CD4-positive, alpha-beta T cell treated with Interleukin-4 for 1 hour (primary cell): ENCODE measurements at places on chromosomes 16 and 17.
A peak's percentile ranks its signal among the peaks of the same experiment; 100 is the strongest.

GRCh38 chr17:48441231-48441711 is 11.3 kb upstream of the SKAP1 start:
- DNase-seq = peak; percentile 92

DNA sequence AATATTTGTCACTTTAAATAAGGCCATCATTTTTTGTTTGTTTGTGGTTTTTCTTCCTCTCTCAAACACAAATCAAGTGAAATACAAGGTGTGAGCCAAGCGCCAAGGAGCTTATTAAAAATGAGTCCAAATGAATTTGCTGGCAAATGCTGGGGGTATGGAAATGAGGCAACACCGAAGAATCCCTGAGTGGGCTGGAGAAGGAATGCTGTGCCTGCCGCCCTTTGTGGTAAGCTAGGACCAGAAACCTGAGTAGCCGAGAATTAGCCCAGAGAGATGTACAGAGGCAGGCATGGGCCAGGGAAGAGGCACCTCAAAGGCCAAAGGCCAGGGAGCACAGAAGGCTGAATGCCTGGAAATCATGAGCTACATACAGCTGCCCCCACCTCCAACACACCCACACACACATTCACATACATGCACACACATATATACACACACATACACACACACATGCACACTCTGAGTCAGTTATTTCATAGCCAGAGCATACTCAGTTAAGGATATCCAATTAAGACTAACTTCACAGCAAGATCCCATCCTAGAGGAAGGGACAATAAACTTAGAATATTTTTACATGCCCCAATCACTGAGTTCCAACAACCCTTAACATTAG is 266.1 kb upstream of the DYNLRB2 start:
- DNase-seq = no peak

DNA sequence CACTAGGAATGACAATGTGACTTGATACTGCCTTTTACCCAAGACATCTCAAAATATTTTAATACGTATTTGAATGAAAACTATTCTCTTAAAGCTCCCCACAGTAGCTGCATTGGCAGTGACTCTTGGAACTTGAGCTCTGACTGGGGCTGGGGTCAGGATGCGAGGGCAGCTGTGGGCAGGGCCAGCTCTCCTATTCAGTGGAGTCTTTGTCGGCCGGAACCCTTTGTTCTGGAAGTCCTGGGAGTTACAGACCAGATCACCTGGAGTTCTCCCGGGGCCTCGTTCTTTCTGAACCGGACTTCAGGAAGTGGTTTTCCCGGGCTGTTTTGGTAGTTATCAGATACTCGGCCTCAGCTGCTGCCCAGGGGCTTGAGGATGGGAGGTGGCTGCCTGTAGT is 84.9 kb downstream of the NPIPB11 start:
- DNase-seq = no peak

DNA sequence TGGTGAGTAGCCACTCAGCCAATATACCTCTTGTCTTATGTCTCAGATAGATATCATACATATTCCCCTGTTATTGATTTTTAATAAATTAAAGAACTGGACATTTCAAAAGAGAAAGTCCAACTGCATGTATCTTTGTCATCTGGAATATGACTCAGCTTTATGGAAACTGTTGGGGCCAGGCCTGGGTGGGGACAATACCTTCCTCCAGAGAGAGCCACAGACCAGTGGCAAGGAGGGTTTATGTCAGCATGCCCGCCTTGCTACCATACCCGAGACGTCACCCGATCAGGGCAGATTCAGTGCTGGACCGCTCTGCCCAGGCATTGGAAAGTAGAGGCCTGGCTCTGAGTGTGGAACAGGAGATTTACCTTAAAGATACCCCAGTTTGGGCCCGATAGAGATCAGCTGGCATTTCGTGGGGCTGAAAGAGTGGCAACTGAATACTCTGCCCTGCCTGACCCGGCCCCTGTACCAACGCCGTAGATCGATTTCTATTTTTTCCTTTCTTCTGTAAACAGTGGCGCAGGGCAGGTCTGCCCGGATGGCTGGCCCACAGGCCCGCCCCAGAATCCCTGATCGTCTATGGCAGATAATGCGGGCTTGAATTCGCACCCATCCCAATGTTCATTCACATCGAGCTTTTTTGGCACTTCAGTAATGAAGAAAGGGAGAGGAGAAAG is 158.6 kb downstream of the SALL1 start:
- no peak for DNase-seq

- no peak for DNase-seq
Observed at GRCh38 chr16:29316761-29317183, 89.7 kb downstream of the NPIPB11 start.

DNA sequence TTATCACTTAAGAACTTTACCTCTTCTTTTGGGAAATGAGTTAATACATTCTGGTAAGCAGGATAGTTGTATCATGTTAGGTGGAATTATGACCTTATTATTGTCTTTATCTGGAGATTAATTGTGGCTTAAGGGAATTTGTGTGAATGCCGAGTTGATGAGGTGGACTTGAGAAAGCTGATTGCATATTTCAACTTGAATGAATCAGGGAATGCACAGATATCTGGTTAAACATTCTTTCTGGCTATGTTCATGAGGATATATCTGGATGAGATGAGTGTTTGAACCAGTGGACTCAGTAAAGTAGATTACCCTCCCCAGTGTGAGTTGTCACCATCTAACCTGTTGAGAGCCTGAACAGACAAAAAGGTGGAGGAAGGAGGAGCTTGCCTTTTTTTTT is 326.1 kb upstream of the GOT2 start:
- no peak for DNase-seq

- no peak for DNase-seq
Observed at GRCh38 chr17:45896803-45897693, 2.7 kb downstream of the MAPT start.

GRCh38 chr16:66905633-66906539 is 12.8 kb downstream of the CDH16 start:
- peak; percentile 36 for DNase-seq

DNA sequence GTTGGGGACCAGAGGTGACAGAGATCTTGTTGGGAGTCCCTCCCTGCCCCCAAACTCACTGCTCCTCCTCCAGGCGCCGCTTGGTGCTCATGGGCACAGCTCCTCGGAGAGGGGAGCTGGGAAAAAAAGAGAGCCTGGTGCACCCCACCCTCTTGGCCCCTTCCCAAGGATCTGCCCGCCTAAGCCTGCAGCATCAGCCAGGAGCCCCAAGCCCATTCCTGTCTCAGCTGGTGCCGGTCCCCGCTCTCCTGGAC is 400 bp downstream of the HCFC1R1 start:
- no peak for DNase-seq

- no peak for DNase-seq
Observed at GRCh38 chr16:86597880-86598606, 19.7 kb downstream of the FOXL1 start.

DNA sequence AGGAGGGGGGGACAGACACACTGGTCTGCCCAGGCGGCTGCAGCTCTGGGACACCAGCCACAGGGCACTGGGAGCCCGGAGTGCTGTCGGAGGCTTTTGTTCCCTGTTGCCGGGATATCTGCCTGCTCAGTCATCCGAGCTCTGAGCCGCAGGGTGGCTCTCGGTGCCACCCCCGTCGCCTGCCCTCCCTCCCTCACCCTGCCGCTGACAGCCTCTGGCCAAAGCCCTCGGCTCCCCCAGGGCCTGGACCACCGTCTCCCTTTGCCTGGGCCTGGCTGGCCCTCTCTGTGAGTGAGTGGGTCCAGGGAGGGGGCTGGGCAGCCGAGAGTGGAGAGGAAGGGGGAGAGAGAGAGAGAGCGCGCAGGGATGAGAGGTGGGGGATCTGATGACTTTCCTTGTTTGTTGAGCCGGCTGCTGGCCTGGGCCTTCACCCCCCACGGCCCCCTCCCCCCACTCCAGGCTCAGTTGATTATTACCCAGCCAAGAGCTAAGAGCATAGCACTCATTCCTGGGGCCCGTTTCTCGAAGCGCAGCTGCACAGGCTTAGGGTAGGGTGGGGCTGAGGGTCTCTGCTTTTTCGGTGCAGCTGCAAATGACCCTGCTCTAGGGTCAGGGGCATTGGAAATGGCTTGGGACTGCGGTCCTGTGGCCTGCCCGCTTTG is 2.7 kb downstream of the FOXJ1 start:
- no peak for DNase-seq

DNA sequence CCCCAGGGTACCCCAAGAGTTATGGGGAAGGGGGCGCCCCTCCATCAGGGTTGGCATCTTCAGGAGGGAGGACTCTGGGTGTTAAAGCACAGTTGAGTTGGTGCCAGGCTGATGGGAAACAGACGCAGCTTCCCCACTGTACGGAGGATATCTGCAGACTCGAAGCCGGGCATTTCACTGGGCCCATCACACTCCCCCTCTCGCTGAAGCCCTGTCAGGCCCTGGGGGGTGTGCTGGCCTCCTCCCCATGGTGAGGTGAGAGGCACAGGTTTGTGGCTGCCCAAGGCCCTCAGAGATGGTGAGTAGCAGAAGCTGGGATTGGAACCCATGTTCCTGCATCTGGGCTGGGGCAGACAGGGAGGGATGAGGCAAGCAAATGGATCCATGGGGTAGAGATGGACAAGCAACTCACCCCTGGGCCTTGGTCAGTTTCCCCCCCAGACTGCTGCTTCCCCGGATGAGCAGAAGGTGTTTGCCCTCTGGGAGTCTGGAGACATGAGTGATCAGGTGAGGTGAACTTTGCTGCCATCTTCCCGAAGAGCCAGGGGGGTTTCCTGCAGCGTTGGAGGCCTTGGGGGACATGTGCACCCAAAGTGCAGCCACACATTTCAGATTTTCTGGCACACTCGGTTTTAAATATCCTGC is 31.0 kb downstream of the POLR3E start:
- no peak for DNase-seq

- peak; percentile 57 for DNase-seq
Observed at GRCh38 chr17:57114085-57114673, 29.1 kb downstream of the AKAP1 start.

DNA sequence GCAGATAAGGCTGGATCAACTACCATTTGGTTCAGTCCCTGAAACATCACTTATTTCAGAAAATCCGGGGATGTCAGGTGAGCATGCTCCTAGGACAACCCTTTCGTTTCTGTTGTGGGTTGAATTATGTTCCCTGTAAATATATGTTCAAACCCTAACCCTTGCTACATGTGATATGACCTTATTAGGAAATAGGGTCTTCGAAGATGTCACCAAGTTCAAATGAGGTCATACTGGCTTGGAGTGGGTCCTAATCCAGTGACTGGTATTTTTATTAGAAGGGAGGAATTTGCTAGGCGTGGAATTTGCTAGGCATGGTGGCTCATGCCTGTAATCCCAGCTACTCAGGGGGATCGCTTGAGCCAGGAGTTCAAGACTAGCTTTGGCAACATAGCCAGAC is 21.3 kb downstream of the SNX20 start:
- DNase-seq = no peak

GRCh38 chr17:29555840-29556239 is 11.0 kb downstream of the ABHD15 start:
- DNase-seq = no peak

GRCh38 chr16:79008869-79009179 is 591.7 kb downstream of the MAF start:
- DNase-seq = no peak

GRCh38 chr17:17164676-17165075 is 41.5 kb downstream of the PLD6 start:
- no peak for DNase-seq

- DNase-seq = peak; percentile 85
Observed at GRCh38 chr16:180681-181564, 664 bp downstream of the HBQ1 start.

- no peak for DNase-seq
Observed at GRCh38 chr17:14499976-14500375, 199.1 kb downstream of the HS3ST3B1 start.

- DNase-seq = no peak
Observed at GRCh38 chr17:38418693-38419507, 9.4 kb upstream of the ARHGAP23 start.

DNA sequence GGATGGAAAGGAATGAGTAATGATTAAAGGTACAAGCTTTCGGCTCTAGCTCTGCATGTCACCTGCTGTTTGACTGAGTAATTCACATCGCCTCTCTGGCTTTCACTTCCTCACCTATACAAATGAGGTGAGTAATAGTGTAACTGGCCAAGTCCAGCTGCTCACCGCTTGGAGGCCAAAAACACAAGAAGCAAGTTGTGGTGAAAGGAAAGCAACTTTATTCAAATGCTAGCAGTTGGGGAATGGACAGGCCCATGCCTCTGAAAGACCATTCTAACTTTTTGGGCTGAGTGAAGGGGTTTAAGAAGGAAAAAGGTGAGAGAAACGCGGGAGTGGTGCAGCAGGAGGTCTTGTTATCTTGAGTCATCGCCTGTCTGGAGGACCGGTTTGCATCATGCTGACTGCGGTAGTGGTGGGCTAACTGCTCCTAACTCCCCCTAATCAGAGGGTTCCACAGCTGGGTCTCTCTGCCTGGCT is 45.7 kb upstream of the CSNK2A2 start:
- DNase-seq = no peak

GRCh38 chr17:62109378-62109902 is 44.4 kb upstream of the MED13 start:
- peak; percentile 43 for DNase-seq

GRCh38 chr17:32494621-32495358 is 8.0 kb downstream of the CDK5R1 start:
- DNase-seq = no peak

- DNase-seq = no peak
Observed at GRCh38 chr17:67759355-67760171, 41.8 kb downstream of the NOL11 start.

GRCh38 chr16:84687715-84688114 is 12.1 kb upstream of the USP10 start:
- peak; percentile 36 for DNase-seq

DNA sequence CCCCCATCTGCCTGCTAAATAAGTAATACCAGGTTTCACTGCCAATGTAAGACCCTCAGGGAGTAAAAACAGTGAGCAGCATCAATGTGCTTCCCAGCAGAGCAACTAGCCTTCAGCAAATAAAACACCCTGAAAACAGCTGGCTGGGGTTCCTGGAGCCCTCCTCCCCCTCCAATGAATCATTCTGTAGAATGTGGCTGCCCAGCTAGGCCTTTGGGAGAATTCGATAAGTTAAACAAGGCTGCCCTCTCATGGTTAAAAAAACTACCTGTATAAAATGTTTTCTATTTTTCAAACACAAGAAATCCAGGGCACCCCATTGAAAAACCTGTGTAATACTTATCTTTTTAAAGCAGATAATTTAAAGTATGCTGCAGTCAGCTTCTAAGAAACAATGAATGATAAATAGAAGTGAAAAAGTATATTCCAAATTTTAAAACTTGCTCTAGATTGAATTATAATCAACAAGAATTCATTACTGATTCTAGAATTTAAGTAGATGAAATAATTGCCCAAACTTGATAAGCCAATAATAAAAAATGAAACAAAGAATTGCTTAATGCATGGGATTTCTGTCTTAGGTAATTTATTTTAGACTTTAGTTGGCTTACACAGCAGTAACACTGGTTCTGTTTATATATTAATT is 9.4 kb upstream of the TOM1L1 start:
- no peak for DNase-seq
